Right cardiac atrium (tissue), 5 donors: ENCODE measurements at places on chromosomes 2 and 18. TPM values are rescaled to one million over a fixed set of nuclear protein-coding genes. Genes with fewer than 3 reads are reported as not detected.

DNA sequence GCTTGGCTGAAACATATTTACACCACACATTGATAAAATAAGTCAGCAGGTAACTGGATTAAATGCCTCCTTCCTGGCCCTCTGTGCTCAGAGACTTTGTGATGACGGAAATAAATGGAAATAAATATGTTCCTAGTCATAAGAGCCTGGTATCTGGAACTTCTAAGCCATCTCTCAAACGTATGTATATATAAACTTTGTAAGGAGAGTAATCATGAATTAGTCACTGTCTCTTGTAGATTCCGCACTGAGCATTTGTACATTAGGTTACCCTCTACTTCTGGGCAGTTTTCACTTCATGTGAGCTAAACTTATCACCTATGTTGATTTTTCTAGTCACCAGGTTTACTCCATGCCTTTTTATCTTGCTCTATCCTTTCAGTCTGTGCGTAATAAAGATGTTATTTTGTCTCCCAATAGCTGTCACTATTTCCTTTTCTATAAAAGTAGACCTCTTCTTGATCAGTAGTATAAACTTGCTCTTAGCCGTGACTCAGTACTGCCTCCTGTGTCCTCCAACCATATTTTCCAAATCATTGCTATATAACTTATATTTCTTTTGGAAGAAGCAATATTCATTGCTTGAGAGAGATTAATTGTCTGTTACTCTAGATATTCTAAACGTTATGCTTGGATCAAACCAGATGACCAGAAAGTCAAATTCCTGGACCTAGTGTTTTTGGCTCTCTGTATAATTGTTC lies 53.2 kb downstream of the FEZ2 start:
- no peak for DNase-seq

- DNase-seq, result no peak
Measured at GRCh38 chr2:236489895-236490404, 79.7 kb upstream of the ACKR3 start.

LIPG gene
- total RNA-seq, result 0.03 TPM

DNA sequence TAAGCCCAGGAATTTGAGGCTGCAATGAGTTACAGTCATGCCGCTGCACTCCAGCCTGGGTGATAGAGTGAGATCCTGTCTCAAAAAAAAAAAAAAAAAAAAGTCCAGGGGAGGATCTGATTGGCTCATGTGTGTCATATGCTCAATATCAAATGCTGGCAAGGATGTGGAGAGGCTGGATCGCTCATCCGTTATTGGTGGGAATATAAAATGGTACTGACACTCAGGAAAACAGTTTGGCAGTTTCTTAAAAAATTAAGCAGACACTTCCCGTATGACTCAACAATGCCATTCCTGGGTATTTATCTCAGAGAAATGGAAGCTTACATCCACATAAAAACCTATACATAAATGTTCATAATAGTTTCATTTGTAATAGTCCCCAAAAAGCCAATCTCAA lies 68.9 kb downstream of the MEX3C start:
- DNase-seq, result no peak

GALR1 gene
- not detected for total RNA-seq

GRCh38 chr2:105725388-105725787 lies 19.3 kb upstream of the NCK2 start:
- no peak for DNase-seq

GRCh38 chr2:226310146-226310545 lies 489.5 kb downstream of the IRS1 start:
- DNase-seq, result no peak

- DNase-seq, result no peak
Measured at GRCh38 chr2:37466533-37467222, 122.2 kb downstream of the QPCT start.

FAM228A gene
- total RNA-seq, result 2.4 TPM

- DNase-seq, result no peak
Measured at GRCh38 chr18:22667616-22668422, 250.1 kb upstream of the CTAGE1 start.

- DNase-seq, result no peak
Measured at GRCh38 chr2:206324869-206325268, 50.4 kb downstream of the ZDBF2 start.

DNA sequence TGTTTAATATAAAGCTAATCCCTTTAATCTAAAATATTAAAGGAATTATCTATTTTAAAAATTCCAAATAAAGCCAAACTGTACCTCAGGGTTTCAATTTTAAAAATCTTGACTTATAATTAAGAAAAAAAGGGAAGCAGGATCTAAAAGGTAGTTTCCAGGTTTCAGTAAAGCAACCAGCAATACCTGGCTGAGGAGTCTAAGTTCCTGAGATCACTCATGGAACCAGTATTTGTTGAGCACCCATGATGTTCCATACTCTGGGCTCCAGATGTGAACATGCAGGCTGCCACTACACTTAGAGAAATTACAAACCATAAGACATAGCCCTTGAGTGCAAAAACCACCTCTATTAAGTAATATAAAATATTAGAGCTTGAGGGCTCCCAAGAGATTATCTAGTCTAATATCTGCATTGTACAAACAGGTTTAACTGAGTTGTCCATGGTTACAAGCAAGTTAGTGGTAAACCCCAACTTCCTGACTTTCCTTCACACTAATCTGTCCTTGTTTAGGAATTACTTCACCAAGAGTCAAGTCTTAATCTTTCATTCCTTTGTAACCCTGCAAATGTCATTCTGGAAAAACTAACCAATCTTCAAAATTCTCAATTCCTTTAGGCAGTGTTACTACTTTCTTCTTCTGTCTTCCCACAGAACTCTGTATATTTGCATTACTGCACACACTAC lies 49.2 kb downstream of the CLASP1 start:
- DNase-seq, result no peak
